Activated CD8-positive, alpha-beta T cell treated with anti-CD3 and anti-CD28 coated beads for 36 hours (primary cell): ENCODE measurements at places on chromosomes 4 and X. TPM values are rescaled to one million over a fixed set of nuclear protein-coding genes. Genes with fewer than 3 reads are reported as not detected.
A peak's percentile ranks its signal among the peaks of the same experiment; 100 is the strongest.

Gene CXCL11
- not detected for total RNA-seq

Gene WDR17
- total RNA-seq, result 0.63 TPM

Gene PAGE4
- not detected for total RNA-seq

Gene RS1
- not detected for total RNA-seq

Gene ENPEP
- total RNA-seq, result not detected

Gene DCAF8L2
- not detected for total RNA-seq

Gene MXRA5
- total RNA-seq, result not detected

Gene BDH2
- 19.4 TPM for total RNA-seq

Gene CLCN4
- total RNA-seq, result not detected

Gene EREG
- not detected for total RNA-seq

Gene MTMR8
- 4.8 TPM for total RNA-seq

Gene SATL1
- total RNA-seq, result not detected

Gene PDGFC
- not detected for total RNA-seq

Gene HS6ST2
- 0.14 TPM for total RNA-seq

Gene PGRMC1
- total RNA-seq, result 36.8 TPM

Gene LONRF3
- total RNA-seq, result 1.7 TPM

DNA sequence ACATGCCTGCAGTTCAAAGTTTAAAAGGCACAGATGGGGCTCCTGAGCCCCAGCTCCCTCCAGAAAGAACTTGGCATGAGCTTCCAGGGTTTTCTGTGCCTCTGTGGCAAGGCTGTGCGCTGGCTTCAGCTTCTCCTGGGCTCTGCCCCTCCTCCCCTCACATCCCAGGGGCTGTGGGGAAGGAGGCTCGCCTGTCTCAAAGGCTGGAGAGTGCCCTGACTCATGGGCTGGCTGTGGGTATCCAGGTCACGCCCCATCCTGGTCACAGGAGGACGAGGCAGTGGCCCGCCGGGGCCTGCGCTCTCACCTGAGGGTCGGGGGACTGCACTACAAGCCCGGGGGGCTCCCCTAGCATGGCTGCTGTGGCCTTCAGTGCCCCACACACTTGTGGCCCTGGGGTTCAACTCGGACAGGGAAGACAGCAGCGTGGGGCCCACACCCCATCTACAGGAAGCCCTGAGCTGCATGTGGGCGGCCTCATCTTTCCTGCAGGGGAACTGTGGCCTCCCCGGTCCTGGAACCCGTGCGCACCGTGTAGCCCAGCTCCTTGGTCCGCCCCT, 17.9 kb downstream of the LRPAP1 start:
- DNase-seq, result no peak

- DNase-seq, result no peak
Measured at GRCh38 chrX:19100586-19100985, 21.7 kb downstream of the ADGRG2 start.

DNA sequence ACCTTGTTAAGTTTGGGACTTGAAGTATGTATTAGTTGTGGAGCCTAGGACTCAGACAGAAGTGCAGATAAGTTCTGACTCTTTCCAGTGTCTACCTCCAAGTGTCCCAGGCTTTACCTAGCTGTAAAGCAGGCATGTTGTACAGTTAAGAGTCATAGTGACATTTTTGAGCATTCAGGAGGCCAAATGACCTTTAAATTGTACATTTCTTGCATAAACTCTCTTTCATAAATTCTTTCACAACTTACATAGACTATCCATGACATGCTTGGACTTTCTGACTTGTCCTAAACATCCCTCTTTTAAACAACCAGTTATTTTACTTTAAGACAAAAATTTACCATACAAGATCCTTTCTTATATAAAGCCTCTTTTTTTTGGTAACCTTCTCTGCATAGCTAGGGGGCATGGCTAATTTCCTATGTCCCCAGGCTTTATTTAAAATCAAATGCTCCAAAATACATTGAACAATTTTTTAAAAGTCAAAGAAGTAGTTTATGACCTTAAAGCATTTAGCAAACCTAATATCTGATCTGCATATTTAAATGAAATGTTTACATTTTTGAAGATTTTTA, 40.1 kb upstream of the UGT8 start:
- no peak for DNase-seq

DNA sequence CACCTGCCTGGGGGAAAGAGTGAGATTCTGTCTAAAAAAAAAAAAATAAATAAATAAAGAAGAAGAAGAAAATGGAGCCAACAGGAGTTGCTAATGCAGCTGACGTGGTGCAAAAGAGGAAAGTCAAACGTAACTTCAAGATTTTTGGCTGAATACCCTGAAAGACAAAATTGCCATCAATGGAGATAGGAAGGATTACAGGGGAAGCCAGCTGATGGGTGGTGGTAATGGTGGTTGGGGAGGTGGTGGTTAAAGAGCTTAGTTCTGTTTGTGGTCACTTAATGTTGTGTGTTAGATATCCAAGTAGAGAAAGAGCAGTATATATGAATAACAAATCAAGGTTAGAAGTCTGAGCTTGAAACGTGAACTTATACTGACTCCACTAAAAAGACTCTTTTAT, 225.4 kb downstream of the ARHGAP24 start:
- no peak for DNase-seq

GRCh38 chrX:39439906-39440798, 638.9 kb downstream of the MID1IP1 start:
- DNase-seq, result peak; percentile 60

- DNase-seq, result no peak
Measured at GRCh38 chr4:155679343-155679742, 12.7 kb downstream of the GUCY1A1 start.

DNA sequence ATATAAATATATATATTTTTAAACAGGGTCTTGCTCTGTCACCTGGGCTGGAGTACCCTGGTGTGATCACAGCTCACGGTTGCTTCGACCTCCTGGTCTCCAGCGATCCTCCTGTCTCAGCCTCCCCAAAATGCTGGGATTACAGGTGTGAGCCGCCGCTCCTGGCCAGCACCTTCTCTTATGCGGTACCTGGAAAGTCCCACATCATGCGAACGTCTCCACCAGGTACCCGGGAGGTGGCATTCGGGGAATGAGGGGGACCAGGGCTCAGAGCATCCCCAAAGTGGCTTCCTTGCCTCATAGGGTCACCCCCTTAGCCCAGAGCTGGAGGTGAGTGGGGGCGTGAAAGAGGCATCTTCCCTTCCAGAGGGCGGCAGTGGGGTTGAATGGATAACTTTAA, 84.0 kb upstream of the PPP2R3B start:
- no peak for DNase-seq

DNA sequence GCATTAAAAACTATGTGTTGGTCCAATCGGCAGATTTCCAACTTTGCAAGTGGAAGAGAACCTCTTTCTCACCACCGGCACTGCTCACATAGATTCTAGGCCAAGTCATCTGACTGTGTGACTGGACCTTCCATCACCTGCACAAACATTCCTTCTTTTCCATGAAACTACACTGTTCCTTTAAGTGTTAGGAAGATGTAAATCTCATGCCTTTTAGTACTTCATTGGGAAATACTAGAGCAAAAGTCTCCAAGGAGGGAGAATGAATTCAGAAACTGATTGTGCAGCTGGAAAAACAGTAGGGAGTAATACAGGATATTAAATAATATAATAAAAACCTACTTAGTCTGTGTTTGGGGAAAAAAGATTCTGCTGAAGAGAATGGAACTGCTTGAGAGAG, 238.2 kb downstream of the GPC3 start:
- DNase-seq, result no peak

DNA sequence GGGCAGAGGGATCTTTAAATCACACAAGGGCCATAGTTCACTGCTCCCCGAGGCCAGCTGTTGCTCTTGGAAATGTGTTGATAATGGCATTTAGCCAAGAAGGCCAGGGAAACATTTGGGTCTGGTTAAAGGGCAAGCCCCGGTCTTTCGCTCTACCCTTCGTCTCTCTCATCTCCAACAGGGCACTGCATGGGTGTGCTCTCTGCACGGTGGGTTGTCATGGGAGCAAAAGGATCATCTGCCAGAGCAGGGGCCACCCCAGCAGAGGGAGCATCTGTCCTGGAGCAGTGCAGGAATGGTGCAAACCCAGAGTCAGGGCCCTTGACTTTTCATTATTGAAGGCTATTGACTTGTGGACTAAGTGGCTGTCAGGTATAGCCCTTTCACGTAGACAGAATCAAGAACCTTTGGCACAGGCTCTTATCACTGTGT, 22.7 kb upstream of the PGRMC2 start:
- no peak for DNase-seq

- DNase-seq, result no peak
Measured at GRCh38 chr4:174396599-174397110, 112.9 kb downstream of the CEP44 start.

- no peak for DNase-seq
Measured at GRCh38 chr4:18999595-18999994, 978.0 kb upstream of the LCORL start.

DNA sequence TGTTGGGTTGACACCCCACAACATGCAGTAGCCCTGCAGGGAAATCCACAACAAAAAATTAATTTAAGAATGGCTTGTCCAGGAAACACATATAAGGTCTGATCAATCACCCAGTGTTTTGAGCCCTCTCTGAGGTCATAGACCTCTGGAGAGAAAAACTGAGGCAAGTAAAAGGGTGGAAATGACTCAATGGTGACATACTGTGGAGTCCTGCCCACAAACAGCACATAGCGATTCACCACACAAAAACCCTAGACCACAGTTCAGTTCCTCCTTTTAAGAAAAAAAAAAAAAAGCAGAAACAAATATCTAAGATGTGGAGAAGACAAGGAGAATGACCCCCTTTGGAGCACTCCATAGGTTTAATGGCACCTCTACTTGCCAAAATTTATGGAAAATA, 2691.0 kb downstream of the PCDH7 start:
- DNase-seq, result no peak

DNA sequence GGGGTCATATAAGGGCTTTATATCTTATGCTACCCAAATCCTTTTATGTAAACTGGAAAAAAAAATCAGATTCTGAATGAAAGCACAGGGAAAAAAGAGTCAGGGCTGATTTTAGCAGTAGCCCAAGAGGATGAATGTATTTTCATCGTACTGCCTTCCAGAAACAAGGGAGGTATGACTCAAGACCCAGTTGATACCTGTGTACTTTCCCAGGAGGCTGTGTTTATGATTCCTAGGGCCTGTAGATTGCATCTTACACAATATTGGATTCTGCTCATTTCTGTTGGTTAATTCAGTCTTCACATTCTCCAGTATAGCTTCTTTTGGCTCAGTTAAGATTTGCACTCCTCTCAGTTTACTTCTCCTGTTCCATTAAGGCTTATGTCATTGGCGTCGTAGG, 127.9 kb upstream of the LIMCH1 start:
- no peak for DNase-seq

- DNase-seq, result no peak
Measured at GRCh38 chr4:7382634-7383014, 52.1 kb downstream of the PSAPL1 start.
